A375 (cell line): ENCODE measurements at places on chromosomes 5 and 9. TPM values are rescaled to one million over a fixed set of nuclear protein-coding genes. Genes with fewer than 3 reads are reported as not detected.

The ZER1 gene
- 16.3 and 20.9 TPM in 2 replicates for total RNA-seq

The ZNF189 gene
- 7.5 and 8.8 TPM in 2 replicates for total RNA-seq

The ADAMTSL1 gene
- 8.3 and 11.3 TPM in 2 replicates for total RNA-seq

The C9orf153 gene
- total RNA-seq: not detected in 2 replicates

The CTXN3 gene
- not detected in 2 replicates for total RNA-seq

The SPINK13 gene
- total RNA-seq: not detected in 2 replicates

The ZDHHC11B gene
- 0.05 and 0.26 TPM in 2 replicates for total RNA-seq

The GAS1 gene
- total RNA-seq: 1.4 and 2.3 TPM in 2 replicates

The SLC34A3 gene
- total RNA-seq: not detected in 2 replicates

The PDCD1LG2 gene
- 0.79 and 0.82 TPM in 2 replicates for total RNA-seq

The TMC1 gene
- 0.19 and 0.29 TPM in 2 replicates for total RNA-seq

The ZNF367 gene
- 26.6 and 28.6 TPM in 2 replicates for total RNA-seq

The IL4 gene
- not detected in 2 replicates for total RNA-seq

The SLC25A2 gene
- total RNA-seq: 0.19 TPM in 1 of 2 replicates, not detected in the other

The CDKN2B gene
- total RNA-seq: not detected in 2 replicates

The SNCB gene
- not detected in 2 replicates for total RNA-seq

The PPP2R2B gene
- 0.64 and 1.5 TPM in 2 replicates for total RNA-seq

The EIF4E1B gene
- not detected in 2 replicates for total RNA-seq

The CAMSAP1 gene
- 18.9 and 25.8 TPM in 2 replicates for total RNA-seq

The MAP3K1 gene
- total RNA-seq: 9.8 and 12.6 TPM in 2 replicates

The RNF208 gene
- total RNA-seq: 0.61 and 1.5 TPM in 2 replicates

The KIF12 gene
- total RNA-seq: 1.1 and 1.5 TPM in 2 replicates

The ADGRV1 gene
- total RNA-seq: 5.1 and 6.0 TPM in 2 replicates

The ALDH1A1 gene
- total RNA-seq: 0.13 TPM in 1 of 2 replicates, not detected in the other

The TMOD1 gene
- total RNA-seq: 0.04 TPM in 1 of 2 replicates, not detected in the other

The ZNF618 gene
- total RNA-seq: 2.9 and 3.3 TPM in 2 replicates

The SYK gene
- total RNA-seq: 0.15 and 0.72 TPM in 2 replicates

The PCDHB14 gene
- total RNA-seq: 1.8 and 2.9 TPM in 2 replicates

The HNRNPK gene
- total RNA-seq: 565 and 617 TPM in 2 replicates

The FAM151B gene
- 1.9 and 2.6 TPM in 2 replicates for total RNA-seq

The GARIN3 gene
- total RNA-seq: not detected in 2 replicates

The PCDHA6 gene
- 11.5 TPM in 2 replicates for total RNA-seq

The WNT8A gene
- total RNA-seq: not detected in 2 replicates

The MACROH2A1 gene
- 341 and 400 TPM in 2 replicates for total RNA-seq

The FOXD1 gene
- total RNA-seq: 8.5 and 16.1 TPM in 2 replicates

The TAL2 gene
- 0.24 TPM in 1 of 2 replicates, not detected in the other for total RNA-seq

The GABRA6 gene
- total RNA-seq: 0.05 TPM in 1 of 2 replicates, not detected in the other

The ARL14EPL gene
- total RNA-seq: 2.3 and 4.6 TPM in 2 replicates

The CYFIP2 gene
- total RNA-seq: 8.4 and 14.2 TPM in 2 replicates

The ST6GALNAC4 gene
- total RNA-seq: 27.4 and 29.0 TPM in 2 replicates

The FLT4 gene
- 0.03 and 3.7 TPM in 2 replicates for total RNA-seq

The TIMD4 gene
- total RNA-seq: not detected in 2 replicates

The SV2C gene
- total RNA-seq: not detected in 2 replicates

The SHISAL2B gene
- total RNA-seq: not detected in 2 replicates

The NMRK1 gene
- 3.3 and 4.8 TPM in 2 replicates for total RNA-seq

The POLR1E gene
- total RNA-seq: 58.2 and 65.9 TPM in 2 replicates

The C1QTNF2 gene
- 0.08 and 0.21 TPM in 2 replicates for total RNA-seq

The CYLC2 gene
- total RNA-seq: not detected in 2 replicates

The ACOT12 gene
- total RNA-seq: 0.13 TPM in 1 of 2 replicates, not detected in the other

The GFRA3 gene
- total RNA-seq: 0.08 TPM in 1 of 2 replicates, not detected in the other

The OR13C4 gene
- not detected in 2 replicates for total RNA-seq

The CER1 gene
- not detected in 2 replicates for total RNA-seq

The IFNK gene
- total RNA-seq: not detected in 2 replicates

The BTNL3 gene
- total RNA-seq: not detected in 2 replicates

The CACNA1B gene
- 0.03 TPM in 1 of 2 replicates, not detected in the other for total RNA-seq

The LOX gene
- not detected in 2 replicates for total RNA-seq

The GALNT12 gene
- 4.0 and 5.4 TPM in 2 replicates for total RNA-seq

The HTR1A gene
- total RNA-seq: not detected in 2 replicates

The RANBP17 gene
- total RNA-seq: 4.5 and 12.4 TPM in 2 replicates
